NCI-H1092 (cell line): ENCODE measurements at places on chromosomes 7 and 10.

DNA sequence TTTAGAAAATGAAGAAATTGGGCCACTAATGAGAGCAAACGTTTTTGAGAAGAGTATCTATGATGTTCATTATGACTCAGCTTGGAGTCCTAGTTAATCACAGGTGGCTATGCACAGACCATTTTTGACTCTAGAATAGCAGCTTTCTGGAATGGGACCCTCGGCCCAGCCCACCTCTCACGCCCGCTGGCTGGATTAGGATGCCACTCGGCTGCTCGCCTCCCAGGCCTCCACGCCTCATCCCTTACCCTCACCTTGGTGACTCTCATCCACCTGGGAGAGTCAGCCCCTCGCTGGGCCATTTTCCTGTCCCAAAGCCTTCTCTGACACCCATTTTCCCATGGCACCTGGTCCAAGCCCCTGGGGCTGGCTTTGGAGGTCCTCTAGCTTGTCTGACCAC, 173.6 kb downstream of the ADAM12 start:
- no peak for DNase-seq

DNA sequence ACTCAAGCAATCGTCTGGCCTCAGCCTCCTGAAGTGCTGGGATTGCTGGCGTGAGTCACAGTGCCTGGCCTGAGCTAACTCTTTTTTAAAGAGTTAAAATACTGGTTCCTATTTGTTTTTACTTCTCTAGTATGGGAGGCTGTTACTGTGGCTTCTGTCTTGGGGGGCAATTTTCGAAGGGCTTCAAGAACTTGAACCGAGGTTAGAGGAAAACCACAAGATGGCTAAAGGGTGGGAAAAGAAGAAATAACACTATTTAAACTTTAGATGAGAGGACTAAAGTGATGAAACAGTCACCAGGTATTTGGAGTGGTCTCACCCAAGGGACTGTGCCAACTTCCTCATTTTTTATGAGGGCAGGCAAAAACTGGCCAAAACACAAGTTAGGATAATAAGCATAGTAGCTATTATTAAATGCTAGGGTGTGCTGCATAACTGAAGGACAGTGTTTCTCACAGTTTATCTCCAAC, 17.8 kb downstream of the MET start:
- DNase-seq: no peak

DNA sequence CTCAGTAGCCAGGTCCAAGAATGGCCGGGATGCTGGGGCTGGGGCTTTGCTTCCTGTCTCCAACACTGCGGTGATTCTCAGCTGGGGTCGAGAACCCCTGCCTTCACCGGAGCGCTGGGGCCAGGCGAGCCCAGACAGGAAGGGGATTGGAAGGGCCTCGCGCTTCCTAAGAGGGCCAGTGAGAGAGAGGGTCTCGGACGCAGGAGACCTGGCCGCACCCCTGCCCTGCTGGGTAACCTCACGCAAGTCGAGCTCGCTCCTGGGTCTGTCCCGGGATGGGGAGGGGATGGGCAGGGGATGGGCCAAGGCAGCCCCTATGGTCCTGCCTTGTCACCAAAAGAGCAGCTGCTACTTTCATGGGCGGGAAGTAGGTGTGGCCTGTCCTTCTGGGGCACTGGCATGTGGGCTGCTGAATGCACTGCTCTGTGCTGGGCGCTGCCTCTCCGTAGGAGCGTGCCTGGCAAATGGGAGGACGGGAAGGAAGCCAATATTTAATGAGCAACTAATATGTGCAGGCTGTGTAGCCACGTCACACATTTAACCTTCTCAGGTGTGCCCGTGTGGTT, 20.0 kb downstream of the KCNK18 start:
- no peak for DNase-seq

- peak; percentile 73 for DNase-seq
These were observed 24.9 kb downstream of the NRBF2 start for GRCh38 chr10:63157845-63158624.

DNA sequence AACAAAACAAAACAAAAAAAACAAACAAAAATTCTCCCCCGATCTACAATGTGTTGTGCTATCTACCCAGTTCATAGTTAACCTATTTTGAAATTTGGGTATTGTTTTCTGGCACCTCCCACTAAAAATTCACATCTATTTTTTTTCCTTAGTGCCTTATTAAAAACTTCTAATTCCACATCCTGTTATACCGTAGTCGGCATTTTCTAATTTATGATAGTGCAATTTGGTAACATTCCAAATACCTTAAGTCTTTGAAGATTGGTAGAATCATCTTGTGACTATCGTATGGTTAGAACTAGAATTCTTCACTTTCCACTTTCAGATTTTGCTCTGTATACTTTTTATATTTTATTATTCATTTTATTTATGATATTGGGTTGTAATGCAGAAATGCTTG, 4.5 kb upstream of the NRG3 start:
- no peak for DNase-seq

DNA sequence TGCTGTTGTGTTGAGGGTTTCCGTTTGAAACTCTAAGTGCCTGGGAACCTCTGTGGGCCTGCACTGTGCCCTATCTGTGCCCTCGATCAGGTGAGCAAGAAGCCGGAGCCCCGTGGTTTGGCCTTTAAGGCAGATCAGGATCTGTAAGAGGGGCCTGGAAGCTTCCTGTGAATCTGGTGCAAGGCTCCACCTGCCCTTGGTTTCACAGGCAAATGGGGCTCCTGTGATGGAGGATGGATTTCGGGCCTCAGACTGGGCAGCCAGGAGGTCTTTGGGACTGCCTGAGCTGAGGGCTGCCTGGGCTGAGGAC, 21.6 kb downstream of the SCART1 start:
- no peak for DNase-seq

DNA sequence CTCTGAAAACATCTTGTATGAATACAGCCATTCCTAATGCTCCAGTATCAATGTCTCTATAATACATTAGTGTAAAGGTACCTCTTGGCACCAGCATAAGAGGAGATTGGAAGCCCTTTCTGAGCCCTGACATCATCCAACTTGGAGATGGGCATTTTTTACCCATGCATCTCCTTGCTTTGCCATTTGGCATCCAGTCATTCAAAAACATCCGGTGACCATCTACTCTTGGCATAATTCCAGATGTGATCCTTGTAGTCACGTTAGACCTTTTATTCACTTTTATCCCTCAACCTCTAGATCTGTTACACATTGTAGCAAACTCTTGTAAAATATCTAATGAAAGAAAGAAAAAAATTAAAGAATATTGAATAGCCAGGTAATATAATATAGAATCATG, 17.9 kb upstream of the SGMS1 start:
- no peak for DNase-seq

DNA sequence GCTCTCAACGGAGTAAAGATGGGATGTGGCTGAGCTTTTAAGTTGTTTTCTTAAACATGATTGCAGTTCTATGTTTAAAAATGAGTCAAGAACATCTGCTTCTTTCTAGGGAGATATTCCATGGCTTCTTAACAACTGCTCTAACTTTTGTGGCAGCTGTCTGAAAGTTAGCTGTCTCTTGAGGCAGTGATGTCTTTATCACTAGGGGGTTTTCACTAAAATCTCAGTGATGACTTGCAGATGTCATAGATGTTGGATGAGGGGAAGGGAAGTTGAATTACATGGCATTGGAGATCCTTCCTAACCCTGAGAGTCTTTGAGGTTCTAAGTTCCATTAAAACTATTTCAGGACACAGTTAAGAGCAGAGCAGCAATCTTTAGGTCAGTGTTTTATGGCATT, 43.5 kb downstream of the PRKG1 start:
- no peak for DNase-seq

DNA sequence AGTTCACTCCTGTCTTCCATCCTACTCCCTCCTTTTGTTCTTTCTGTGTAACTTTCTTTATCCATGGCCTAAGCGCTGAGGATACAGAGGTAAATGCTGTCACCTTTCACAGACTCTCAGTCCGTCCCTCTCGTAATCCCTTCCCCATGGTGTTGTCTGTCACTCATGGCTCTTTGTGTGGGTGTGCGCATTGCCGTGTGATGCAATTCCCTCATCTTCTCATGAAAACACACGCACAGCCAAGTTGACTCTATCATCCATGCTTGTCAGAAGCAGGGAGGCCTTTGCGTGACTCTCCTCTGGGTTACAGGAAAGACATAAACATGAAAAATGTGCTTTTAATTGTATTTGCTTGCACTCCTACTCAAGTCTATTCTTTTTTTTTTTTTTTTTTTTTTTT, 125.6 kb upstream of the C7orf33 start:
- DNase-seq: no peak

DNA sequence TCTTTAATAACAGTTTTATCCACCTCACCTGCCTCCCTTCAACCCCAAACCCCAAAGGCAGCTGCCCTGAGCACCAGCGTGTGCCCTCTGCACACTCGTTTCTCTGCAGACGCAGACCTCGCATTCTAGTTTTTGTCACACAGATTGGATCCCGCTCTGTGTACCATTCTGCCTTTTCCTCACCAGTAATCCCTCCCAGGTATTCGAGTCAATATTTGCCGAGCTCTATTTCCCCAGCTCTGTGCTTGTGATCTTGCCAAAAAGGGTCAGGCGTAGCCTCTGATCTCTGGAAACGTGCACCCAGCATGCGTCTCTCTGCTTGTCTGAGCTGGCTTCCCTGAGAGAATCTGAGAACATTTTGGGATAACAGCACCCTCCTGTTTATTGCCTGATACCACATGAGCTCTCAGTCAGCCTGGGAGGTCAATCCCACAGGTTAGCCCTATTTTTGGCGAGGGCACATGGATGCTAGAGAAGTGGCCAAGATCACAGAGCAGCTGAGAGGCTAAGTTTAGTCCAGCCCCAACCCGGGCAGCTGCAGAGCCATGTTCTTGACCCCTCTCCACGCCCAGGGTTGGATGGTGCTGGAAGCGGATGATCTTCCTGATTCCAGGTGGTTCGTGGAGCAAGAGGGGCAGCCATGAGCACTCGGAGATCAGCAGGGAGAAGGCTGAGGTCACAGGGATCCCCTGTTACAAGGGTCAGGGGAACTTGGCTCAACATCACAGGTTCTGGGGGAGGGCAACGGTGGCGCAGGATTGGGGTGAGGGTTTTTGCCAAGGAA, 29.1 kb downstream of the FOXL3 start:
- peak; percentile 34 for DNase-seq

- DNase-seq: no peak
These were observed 367.8 kb upstream of the C7orf33 start for GRCh38 chr7:148222721-148223120.

- DNase-seq: no peak
These were observed 10.5 kb upstream of the TTYH3 start for GRCh38 chr7:2621061-2621828.
